Caco-2 (cell line): ENCODE measurements at places on chromosomes 5 and 9. TPM values are rescaled to one million over a fixed set of nuclear protein-coding genes. Genes with fewer than 3 reads are reported as not detected.
A peak's percentile ranks its signal among the peaks of the same experiment; 100 is the strongest.

NXNL2 gene
- total RNA-seq, result 0.52 and 0.60 TPM in 2 replicates

GRCh38 chr9:111195766-111196165 is 134.3 kb downstream of the OR2K2 start:
- DNase-seq, result no peak

- no peak for DNase-seq
Observed at GRCh38 chr5:15222156-15222555, 277.8 kb upstream of the FBXL7 start.

DNA sequence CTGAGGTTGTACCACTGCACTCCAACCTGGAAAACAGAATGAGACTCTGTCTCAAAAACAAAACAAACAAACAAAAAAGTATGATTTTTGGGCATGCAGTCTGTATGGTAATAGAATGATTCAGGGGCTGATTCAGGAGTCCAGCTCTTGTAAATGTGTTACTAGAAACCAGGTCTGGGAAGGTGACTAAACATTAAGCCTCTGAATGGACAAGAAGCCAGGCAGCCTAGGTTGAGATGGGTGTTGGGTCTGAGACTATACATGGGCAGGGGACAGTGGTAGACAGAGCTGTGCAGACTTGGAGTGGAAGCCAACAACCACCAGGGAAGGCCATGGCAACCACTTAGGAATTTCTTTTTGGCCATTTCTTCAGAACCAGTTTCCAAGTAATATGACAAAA is 64.9 kb upstream of the TLE1 start:
- no peak for DNase-seq

DNA sequence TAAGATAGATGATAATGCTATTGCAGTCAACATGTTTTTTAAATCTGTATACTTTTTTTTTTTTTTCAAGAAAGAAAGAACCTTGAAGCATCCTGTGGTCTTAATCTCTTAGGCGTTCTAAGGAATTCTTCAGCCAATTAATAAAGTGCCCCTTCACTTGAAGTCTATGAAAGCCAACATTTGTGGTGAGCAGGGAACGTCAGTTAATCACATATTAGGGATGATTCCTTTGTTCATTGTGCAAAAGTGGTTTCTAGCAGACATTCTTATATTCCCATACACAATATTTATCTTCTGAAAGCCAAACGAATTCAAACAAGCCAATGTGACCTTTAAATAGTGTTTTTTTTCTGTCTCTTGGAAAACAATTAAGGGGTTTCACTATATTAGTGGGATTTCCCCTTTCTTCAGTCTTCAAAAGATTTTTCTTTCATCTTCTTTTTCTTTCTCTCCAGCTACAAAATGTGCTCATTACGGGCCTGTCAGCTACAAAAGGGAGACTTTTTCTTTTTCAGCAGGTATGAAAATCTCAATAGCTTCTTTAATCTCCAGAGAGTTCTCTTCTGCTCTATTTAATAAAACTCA is 40.1 kb downstream of the TMEM167A start:
- no peak for DNase-seq

DNA sequence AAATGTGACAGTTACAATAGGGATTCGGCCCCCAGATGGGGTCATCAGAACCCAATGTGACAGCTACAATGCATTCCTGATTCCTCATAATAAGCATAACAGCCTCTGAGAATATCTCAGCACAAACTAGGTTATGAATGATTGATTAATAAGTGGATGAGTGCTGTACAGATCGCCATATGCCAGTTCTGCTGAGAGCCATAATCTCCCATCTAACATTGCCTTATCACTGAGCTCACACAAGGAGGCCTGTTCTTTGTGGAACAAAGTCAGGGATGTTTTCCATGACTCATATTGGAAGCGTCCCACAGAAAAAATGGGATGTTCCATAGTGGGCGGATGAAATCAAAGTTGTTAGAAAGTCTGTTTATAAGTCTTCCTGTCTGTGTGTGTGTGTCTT is 89.6 kb downstream of the KIF4B start:
- no peak for DNase-seq

DNA sequence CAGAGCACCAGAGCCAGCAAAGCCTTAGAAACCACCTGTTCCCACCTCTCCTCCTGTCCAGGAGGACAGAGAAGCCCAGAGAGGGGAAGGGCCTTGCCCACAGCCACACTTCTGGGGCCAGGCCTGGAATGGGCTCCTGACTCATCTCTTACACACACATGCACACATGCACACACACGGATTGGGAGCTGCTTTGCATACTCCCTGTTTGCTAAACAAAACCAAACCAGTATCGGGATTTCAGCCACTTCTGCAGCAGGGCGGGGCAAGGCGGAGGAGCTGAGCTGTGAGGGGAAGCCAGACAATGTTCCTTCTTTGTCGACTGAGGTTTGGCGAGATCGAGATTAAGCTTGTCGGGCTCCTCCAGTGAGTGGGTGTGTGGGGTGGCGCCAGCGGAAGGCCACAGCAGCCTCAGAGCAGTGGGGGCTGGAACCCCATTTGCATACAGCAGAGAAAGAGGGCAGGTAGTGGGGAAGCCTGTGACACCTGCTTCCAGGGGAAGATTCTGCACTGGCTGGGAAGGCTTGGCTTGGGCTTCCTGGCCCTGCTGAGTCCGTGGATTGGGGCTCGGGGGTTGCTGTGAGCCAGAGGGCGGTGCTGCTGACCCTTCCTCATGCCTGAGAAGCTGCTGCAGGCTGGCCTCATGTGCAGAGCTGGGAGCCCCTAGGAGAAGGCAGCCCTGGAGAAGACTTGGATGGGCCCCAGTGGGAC is 16.1 kb downstream of the GFI1B start:
- DNase-seq, result peak; percentile 48

GRCh38 chr9:129679537-129679936 is 14.1 kb downstream of the PRRX2 start:
- DNase-seq, result no peak

- DNase-seq, result no peak
Observed at GRCh38 chr9:129851821-129852220, 16.6 kb downstream of the USP20 start.

ANXA1 gene
- 8.3 and 12.0 TPM in 2 replicates for total RNA-seq

- no peak for DNase-seq
Observed at GRCh38 chr9:22265038-22265437, 181.6 kb upstream of the DMRTA1 start.

SLCO6A1 gene
- not detected in 2 replicates for total RNA-seq

GRCh38 chr5:135487839-135488514 is 35.8 kb upstream of the TIFAB start:
- no peak for DNase-seq

DNA sequence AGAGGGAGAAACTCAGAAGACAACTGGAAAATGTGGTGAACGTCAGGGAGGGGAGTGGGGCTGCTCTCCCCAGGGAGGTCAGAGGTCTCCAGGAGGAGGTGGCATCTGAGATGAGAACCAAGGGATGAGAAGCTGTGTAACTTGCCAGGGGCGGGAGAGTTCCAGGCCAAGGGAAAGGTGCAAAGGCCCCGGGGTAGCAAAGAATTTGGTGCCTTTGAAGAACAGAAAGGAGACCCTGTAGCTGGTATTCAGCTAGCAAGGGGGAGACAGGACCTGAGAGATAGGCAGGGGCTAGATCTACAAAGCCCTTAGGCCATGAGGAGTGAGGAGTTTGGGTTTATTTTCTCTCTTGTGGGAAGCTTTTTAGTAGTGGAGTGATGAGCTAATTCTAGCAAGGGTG is 3.3 kb downstream of the DNM1 start:
- DNase-seq, result no peak

GRCh38 chr5:127684726-127685467 is 18.3 kb upstream of the CCDC192 start:
- no peak for DNase-seq

GRCh38 chr5:62701036-62701435 is 122.4 kb downstream of the LRRC70 start:
- no peak for DNase-seq

- DNase-seq, result no peak
Observed at GRCh38 chr5:168859471-168859870, 280.3 kb upstream of the PANK3 start.

GRCh38 chr5:113283558-113283957 is 151.2 kb downstream of the TSSK1B start:
- DNase-seq, result no peak

- no peak for DNase-seq
Observed at GRCh38 chr5:18491349-18491748, 857.1 kb downstream of the TAF11L14 start.

WNT8A gene
- total RNA-seq, result not detected in 2 replicates

- no peak for DNase-seq
Observed at GRCh38 chr5:158992037-158992740, 107.5 kb downstream of the EBF1 start.

DNA sequence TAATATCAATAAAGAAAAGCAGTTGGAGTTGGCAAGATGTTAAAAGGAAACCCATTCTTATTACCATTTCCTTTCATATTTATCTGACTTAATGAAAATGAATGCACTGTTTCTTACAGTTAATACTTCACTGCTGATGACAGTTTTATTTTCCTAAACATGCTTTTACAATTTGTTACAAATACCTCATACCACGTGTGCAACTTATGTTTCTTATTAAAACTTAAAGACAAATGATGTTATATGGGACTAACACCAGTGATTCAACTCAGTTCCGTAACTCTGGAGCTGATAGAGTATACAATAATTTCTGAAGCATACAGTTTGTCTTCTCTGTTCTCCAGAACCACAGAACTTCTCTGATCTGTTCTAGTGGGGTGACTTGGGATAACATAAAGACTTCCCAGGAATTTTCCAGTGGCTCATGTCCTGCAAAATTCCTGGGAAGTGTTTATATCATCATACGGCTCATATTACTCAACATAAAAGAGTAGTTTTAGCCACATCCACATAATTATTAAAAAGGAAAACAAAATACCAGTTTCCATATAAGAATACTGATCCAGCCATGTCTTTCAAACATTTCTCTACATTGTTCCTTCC is 1259.0 kb upstream of the C9orf72 start:
- no peak for DNase-seq
